Ovary (tissue), 10 donors: ENCODE measurements at places on chromosomes 2 and 18. TPM values are rescaled to one million over a fixed set of nuclear protein-coding genes. Genes with fewer than 3 reads are reported as not detected.

DNA sequence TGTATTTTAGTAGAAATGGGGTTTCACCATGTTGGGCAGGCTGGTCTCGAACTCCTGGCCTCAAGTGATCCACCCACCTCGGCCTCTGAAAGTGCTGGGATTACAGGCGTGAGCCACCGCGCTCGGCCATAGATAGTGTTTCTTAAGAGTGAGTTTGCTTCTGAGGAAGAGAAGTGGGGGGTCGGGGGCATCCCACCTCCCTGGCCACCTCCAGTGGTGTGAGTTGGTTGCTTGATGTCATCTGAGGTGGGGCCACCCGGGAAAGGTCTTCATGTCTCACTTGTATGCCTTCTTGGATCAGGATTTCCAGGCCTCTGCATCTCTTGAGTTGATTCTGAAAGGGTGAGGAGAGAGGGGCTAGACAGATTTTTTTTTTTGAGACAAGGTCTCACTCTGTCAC lies 57.1 kb downstream of the AGAP1 start:
- H3K27ac ChIP-seq = no peak overlapping the region
- peaks cover 13% of the 10 kb centered on the region for H3K4me1 ChIP-seq
- no peak for DNase-seq
- H3K27me3 ChIP-seq = no peaks in the 10 kb centered on the region
- no peaks in the 10 kb centered on the region for H3K36me3 ChIP-seq

GRCh38 chr2:199819746-199820145 lies 31.2 kb downstream of the FTCDNL1 start:
- no peak for DNase-seq
- no peaks in the 10 kb centered on the region for H3K36me3 ChIP-seq
- H3K27me3 ChIP-seq = no peaks in the 10 kb centered on the region
- no peak overlapping the region for H3K27ac ChIP-seq
- H3K4me1 ChIP-seq = no peaks in the 10 kb centered on the region

GRCh38 chr2:12350821-12351220 lies 365.9 kb upstream of the TRIB2 start:
- no peak overlapping the region for H3K27ac ChIP-seq
- no peak for DNase-seq
- H3K4me3 ChIP-seq = no peak overlapping the region

DNA sequence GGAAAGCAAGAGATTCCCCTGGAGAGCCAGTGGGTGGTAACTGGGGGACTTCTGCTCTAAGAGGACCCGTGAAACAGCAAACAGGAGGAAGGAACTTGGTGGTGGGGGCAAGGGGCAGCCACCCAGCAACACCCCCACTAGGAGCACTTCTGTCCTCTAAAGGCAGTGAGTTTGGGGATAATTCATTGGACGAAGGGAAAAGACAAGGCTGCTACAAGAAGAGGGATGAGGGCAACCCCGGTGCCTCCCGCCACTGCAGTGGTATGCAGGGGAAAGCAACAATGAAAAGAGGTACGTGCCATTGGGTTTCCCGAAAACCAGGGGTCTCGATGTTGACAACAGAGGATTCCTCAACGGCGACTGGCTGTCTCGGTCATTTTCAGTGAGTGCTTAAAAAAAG lies 9.1 kb downstream of the RPL31 start:
- H3K27ac ChIP-seq = no peak overlapping the region
- H3K4me1 ChIP-seq = no peaks in the 10 kb centered on the region
- no peaks in the 10 kb centered on the region for H3K36me3 ChIP-seq

- H3K36me3 ChIP-seq = no peaks in the 10 kb centered on the region
- no peak overlapping the region for H3K4me3 ChIP-seq
- H3K27me3 ChIP-seq = no peaks in the 10 kb centered on the region
- no peak overlapping the region for H3K27ac ChIP-seq
- DNase-seq = no peak
- H3K4me1 ChIP-seq = no peaks in the 10 kb centered on the region
Observed at GRCh38 chr2:177207101-177207500, 5.5 kb upstream of the HNRNPA3 start.

DNA sequence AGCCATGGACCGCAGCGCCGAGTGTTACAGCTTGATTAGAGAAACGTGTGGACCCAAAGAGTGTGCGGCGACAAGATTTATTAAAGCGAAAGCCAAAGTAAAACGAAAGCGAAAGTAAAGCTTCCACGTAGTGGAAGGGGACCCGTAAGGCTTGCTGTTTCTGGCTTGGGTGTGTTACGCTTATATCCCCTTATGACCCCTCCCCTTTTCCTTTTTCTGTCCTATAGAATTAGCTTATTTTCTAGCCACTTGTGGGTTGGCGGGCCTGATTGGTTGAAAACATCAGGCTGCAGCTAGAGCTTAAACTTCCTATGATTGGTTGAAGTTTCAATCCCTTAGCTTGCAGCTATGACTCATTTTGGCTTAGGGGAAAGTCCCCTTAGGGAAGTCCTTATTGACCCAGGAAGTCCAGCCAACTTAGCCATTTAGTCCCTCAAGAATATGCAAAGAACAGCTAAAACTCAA lies 969.7 kb downstream of the DCDC2C start:
- H3K36me3 ChIP-seq = no peaks in the 10 kb centered on the region
- H3K4me3 ChIP-seq = peak overlapping the region; percentile 9
- no peak for DNase-seq
- no peak overlapping the region for H3K27ac ChIP-seq
- no peaks in the 10 kb centered on the region for H3K27me3 ChIP-seq

GRCh38 chr2:1639086-1639858 lies 105.0 kb downstream of the PXDN start:
- no peak overlapping the region for H3K27ac ChIP-seq
- no peak for DNase-seq
- H3K4me3 ChIP-seq = no peak overlapping the region
- H3K27me3 ChIP-seq = no peaks in the 10 kb centered on the region
- no peaks in the 10 kb centered on the region for H3K4me1 ChIP-seq

GRCh38 chr18:63100630-63101055 lies 218.9 kb downstream of the BCL2 start:
- no peaks in the 10 kb centered on the region for H3K4me1 ChIP-seq
- H3K36me3 ChIP-seq = no peaks in the 10 kb centered on the region
- no peak overlapping the region for H3K27ac ChIP-seq
- no peaks in the 10 kb centered on the region for H3K27me3 ChIP-seq
- no peak overlapping the region for H3K4me3 ChIP-seq

GRCh38 chr2:45134726-45135125 lies 125.5 kb upstream of the SIX2 start:
- no peaks in the 10 kb centered on the region for H3K4me1 ChIP-seq
- H3K27ac ChIP-seq = no peak overlapping the region
- H3K27me3 ChIP-seq = no peaks in the 10 kb centered on the region
- H3K4me3 ChIP-seq = no peak overlapping the region
- no peaks in the 10 kb centered on the region for H3K36me3 ChIP-seq

DNA sequence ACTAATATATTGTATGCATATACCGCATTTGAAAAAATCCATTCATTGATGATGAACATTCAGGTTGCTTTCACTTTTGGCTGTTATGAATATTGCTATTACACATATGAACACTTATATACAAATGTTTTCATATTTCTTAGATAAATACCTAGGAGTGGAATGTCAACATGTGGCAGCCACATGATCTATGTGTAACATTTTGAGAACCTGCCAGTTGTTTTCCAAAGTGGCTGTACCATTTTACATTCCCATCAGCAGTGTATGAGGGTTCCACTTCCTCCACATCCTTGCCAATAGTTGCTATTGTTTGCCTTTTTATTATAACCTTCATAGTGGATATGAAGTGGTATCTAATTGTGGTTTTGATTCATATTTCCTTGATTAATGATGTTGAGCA lies 40.5 kb downstream of the CCDC85A start:
- no peaks in the 10 kb centered on the region for H3K27me3 ChIP-seq
- no peak for DNase-seq
- H3K27ac ChIP-seq = no peak overlapping the region

GRCh38 chr2:220893411-220893810 lies 678.7 kb downstream of the EPHA4 start:
- no peaks in the 10 kb centered on the region for H3K4me1 ChIP-seq
- no peaks in the 10 kb centered on the region for H3K36me3 ChIP-seq
- H3K4me3 ChIP-seq = no peak overlapping the region
- no peak overlapping the region for H3K27ac ChIP-seq
- no peaks in the 10 kb centered on the region for H3K27me3 ChIP-seq

GRCh38 chr2:219489315-219489714 lies 9.4 kb upstream of the GMPPA start:
- no peak for DNase-seq
- no peaks in the 10 kb centered on the region for H3K27me3 ChIP-seq
- no peak overlapping the region for H3K27ac ChIP-seq
- peaks cover 1% of the 10 kb centered on the region for H3K4me1 ChIP-seq

Gene OTX1
- 0.92 TPM for total RNA-seq

Gene MLPH
- total RNA-seq = 7.8 TPM

Gene MAB21L4
- total RNA-seq = 0.23 TPM

Gene POTEJ
- total RNA-seq = not detected

Gene FHL2
- total RNA-seq = 662 TPM

Gene SUCLG1
- 45.6 TPM for total RNA-seq

Gene CAVIN2
- 53.8 TPM for total RNA-seq
